HT1080 (cell line): ENCODE measurements at places on chromosomes 1 and 21. TPM values are rescaled to one million over a fixed set of nuclear protein-coding genes. Genes with fewer than 3 reads are reported as not detected.
A peak's percentile ranks its signal among the peaks of the same experiment; 100 is the strongest.

DNA sequence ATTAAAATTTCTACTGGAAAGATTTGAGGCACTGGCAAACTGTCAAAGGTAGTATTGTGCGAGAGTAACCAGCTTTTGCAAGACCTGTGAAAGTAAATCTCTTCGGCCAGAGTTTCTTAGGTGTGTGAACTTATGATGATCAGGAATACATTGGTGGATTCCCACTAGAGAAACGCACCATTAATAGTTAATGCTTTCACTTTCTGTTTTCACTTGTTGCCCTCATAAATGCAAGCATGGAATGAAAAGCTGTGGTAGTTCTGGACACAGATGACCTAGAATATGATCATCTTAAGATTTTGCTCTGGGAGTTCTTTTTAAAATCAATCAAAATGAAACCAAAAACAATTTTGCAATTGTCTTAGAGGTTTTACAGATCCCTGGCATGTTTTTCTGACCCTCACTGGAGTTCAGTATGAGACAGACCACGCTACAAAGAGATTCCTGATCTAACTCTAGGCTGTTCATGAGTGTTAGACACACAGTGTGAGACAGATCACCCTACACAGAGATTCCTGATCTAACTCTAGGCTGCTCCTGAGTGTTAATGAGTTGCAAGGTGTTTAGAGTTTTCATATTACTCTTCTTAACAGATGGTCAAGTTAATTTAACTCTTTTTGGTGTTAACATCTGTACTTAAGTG, 98.8 kb downstream of the SDCCAG8 start:
- DNase-seq = no peak

GRCh38 chr1:167829868-167830267, 84.1 kb downstream of the ADCY10 start:
- no peak for DNase-seq

DNA sequence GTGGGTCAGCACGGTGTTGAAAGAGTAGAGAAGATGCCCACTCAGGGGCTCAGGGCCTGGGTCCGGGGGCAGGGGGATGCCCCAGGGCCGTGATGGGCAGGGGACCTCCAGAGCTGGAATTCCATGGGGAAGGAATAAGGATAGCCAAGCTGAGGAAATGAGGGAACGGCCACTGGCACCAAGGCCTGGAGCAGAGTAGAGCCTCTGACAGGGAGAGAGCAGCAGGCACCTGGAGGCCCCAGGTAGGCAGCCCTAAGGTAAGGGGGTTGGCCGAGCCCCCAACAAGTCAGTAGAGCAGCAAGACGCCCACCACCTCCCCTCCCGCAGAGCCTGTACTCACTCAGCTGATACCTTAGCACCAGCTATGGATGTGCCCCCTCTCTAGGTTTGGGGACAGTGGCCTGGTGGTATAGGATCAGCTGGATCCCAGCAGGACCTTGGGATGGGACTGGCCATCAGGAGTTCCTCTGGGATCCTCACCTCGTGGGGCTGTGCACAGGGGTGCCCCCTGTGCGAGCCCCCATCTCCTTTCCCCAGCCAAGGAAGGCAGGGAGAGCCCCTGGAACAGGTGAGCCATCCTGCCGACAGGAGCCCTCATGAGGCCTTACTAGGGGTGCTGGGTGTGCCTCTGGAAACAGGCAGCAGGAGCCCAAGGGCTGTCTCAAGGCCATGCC, 21.0 kb upstream of the ARF1 start:
- no peak for DNase-seq

- no peak for DNase-seq
Measured at GRCh38 chr1:174405219-174405618, 42.5 kb upstream of the GPR52 start.

DNA sequence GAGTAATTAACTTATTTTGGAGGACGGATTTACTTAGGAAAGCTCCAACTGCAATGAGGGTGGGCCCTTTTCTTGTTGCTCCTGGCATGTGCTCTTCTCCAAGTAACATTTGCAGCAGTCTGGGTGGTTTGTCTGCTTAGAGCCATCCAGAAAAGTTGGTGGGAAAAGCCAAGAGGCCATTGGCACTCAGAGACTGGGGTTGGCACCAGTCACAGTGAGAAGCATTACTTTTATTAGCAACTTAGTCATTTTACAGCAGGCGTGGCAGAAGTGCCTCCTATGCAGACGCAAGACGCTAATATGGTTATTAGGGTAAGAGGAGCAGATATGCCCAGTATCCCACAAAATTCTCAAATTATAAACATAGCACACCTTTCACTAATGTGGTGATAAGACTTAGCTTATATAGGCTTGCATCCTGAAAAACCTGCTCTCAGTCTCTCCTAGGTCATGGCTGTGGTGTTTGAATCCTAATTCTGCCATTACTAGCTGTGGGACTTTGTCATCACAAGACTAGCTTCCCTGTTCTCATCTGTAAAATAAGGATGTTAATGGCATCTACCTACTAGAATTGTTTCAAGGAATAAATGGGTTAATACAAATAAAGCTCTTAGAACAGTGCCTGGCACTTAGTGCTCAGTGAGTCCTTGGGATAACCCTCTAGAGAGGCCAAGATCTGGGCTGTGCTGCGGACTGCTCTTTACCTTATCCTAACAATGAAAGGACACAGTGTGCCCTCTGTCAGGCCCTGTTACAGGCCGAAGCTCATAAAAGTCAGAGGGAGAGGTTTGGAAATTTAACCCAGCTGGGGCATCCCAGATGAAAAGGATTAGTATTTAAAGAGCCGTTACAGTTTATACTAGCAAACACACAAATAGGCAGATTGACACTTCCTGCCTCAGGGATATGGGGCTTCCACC, 154.6 kb downstream of the ROR1 start:
- no peak for DNase-seq

GRCh38 chr21:42398436-42399028, 2.7 kb upstream of the TMPRSS3 start:
- DNase-seq = no peak

GRCh38 chr1:11749203-11749689, 12.7 kb upstream of the C1orf167 start:
- DNase-seq = peak; percentile 62

- DNase-seq = no peak
Measured at GRCh38 chr21:45557616-45558043, 15.4 kb upstream of the SLC19A1 start.

The CR1L gene
- total RNA-seq = not detected in 2 replicates

The CA14 gene
- not detected in 2 replicates for total RNA-seq

The ETV3L gene
- total RNA-seq = not detected in 2 replicates

The RCC2 gene
- 76.8 and 86.2 TPM in 2 replicates for total RNA-seq
